Endothelial cell of umbilical vein (primary cell): ENCODE measurements at places on chromosomes 3 and 15. TPM values are rescaled to one million over a fixed set of nuclear protein-coding genes. Genes with fewer than 3 reads are reported as not detected.

ISLR2 gene
- not detected in 2 replicates for total RNA-seq

MYO1E gene
- 218 and 231 TPM in 2 replicates for total RNA-seq

SPINT1 gene
- total RNA-seq = 3.6 and 4.2 TPM in 2 replicates

RYR3 gene
- not detected in 2 replicates for total RNA-seq

ITIH4 gene
- total RNA-seq = 0.60 and 2.4 TPM in 2 replicates

VWA5B2 gene
- not detected in 2 replicates for total RNA-seq

CLDN1 gene
- total RNA-seq = 0.27 and 0.32 TPM in 2 replicates

SERINC4 gene
- 0.12 TPM in 1 of 2 replicates, not detected in the other for total RNA-seq
